C1 segment of cervical spinal cord (tissue), 14 donors: ENCODE measurements at places on chromosomes 1 and 21.

- no peak for DNase-seq
Measured at GRCh38 chr1:175555266-175555665, 188.1 kb downstream of the TNR start.

GRCh38 chr1:85465099-85465785 lies at the start of gene DDAH1:
DDAH1 (minus strand) TSS chr1:85465159; CDS start chr1:85465045, 114 bp downstream.
- DNase-seq: no peak

- DNase-seq: no peak
Measured at GRCh38 chr1:228508840-228509415, 21.7 kb downstream of the RNF187 start.

GRCh38 chr1:67883069-67883468 lies 49.8 kb upstream of the GNG12 start:
- no peak for DNase-seq

- DNase-seq: no peak
Measured at GRCh38 chr1:109391157-109391556, 6.6 kb downstream of the SORT1 start.

DNA sequence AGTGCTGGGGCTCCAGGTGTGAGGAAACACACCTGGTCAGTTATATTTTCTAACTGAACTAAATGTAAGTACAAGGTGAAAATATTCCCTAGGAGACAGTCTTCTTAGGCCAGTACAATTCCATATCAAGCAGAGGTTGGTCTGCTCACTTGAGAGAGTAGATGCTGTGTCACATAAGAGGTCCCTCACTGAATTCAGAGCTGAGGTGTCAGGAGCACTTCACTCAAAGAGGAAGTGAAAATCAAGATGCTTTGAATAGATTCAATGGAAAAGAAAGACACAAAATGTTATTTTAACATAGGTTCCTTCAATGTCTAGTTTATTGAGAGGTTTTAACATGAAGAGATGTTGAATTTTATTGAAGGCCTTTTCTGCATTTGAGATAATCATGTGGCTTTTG lies 4.3 kb upstream of the FCRL3 start:
- no peak for DNase-seq
